Activated CD8-positive, alpha-beta memory T cell treated with anti-CD3 and anti-CD28 coated beads, Interleukin-2, amount 10 ng/mL, durations not matched to agents 7 days and 5 days (primary cell): ENCODE measurements at places on chromosomes 2 and 18. TPM values are rescaled to one million over a fixed set of nuclear protein-coding genes. Genes with fewer than 3 reads are reported as not detected.

C2orf76 gene
- 6.2 TPM for total RNA-seq

CFAP65 gene
- total RNA-seq: not detected

CHRND gene
- total RNA-seq: not detected

MTCL1 gene
- 0.59 TPM for total RNA-seq

GKN1 gene
- not detected for total RNA-seq

IL36G gene
- not detected for total RNA-seq

CERKL gene
- total RNA-seq: not detected

FBXO11 gene
- total RNA-seq: 49.8 TPM

C2orf78 gene
- total RNA-seq: not detected

AQP4 gene
- total RNA-seq: not detected

PHOSPHO2 gene
- total RNA-seq: 4.1 TPM

TFPI gene
- total RNA-seq: not detected
